Motor neuron (in vitro differentiated cells): ENCODE measurements at places on chromosomes 1 and 21.
A peak's percentile ranks its signal among the peaks of the same experiment; 100 is the strongest.

GRCh38 chr1:30889511-30889910 is 19.0 kb downstream of the SDC3 start:
- no peak for ATAC-seq

DNA sequence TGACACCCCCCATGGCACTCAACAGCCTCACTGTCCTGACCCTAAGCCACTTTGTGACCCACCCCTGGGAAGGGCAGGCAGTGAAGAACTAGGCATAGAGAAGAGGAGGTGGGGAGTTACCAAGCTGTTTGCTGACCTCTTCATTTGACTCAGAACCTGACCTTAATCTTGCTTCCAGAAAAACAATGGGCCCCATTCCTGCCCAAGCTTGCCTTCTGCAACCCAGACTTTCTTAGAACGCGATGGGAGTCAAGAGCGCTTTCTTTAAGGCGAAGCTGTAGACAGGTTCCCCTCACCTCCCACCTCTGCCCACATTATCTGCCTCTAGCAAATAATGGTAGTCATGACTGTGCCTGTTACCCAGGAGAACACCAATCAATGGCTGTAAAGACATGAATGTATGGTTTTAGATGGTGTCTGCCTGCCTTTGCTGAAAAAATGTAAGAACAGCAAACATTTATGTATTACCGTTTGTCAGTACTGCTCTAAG is 8.2 kb upstream of the CBR3 start:
- no peak for ATAC-seq

DNA sequence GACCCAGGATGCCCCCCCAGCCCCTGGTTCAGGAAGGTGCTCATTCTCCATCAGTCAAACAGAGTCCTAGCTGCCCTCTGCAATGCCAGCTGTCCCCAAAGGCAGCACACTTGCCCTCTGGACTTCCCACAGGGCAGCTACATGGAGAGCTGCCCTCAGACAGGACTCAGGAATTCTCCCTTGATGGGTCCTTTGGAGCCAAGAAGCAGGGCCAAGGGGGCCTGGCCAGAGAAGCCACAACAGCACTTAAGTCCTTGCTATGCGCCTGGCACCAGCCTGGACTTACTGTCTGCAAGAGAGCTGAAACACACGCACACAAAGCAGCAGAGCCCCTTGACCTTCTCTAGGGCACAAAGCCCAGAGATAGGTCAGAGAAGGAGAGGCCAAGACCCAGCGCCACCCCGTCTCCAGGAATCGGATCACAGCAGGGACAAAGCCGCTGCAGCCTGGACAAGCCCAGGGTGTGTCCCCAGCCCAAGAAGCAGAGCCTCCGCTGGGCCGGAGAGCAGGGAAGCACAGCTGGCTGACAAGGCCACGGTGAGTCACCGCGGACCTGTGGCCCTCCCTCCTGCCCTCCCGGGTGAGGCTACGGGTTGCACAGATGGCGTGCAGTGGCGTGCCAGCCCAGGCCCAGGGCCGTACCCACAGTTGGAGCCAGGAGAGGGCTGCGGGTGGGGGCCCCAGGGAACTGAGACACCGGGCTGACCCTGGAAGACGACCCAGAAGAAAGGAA is 1.7 kb downstream of the WNT9A start:
- ATAC-seq = peak; percentile 63

- ATAC-seq = no peak
These were observed 112.0 kb downstream of the SYF2 start for GRCh38 chr1:25120281-25120680.

GRCh38 chr1:78641558-78641957 is 8.1 kb upstream of the IFI44 start:
- ATAC-seq = no peak

GRCh38 chr1:153447498-153448170 is 12.8 kb downstream of the S100A7 start:
- ATAC-seq = no peak

GRCh38 chr21:41923631-41924367 is 30.0 kb downstream of the C2CD2 start:
- no peak for ATAC-seq
